Dorsolateral prefrontal cortex (tissue), 122 donors: ENCODE measurements at places on chromosomes 4 and X.

GRCh38 chr4:72970756-72971155 lies 98.8 kb downstream of the COX18 start:
- no peak for DNase-seq

DNA sequence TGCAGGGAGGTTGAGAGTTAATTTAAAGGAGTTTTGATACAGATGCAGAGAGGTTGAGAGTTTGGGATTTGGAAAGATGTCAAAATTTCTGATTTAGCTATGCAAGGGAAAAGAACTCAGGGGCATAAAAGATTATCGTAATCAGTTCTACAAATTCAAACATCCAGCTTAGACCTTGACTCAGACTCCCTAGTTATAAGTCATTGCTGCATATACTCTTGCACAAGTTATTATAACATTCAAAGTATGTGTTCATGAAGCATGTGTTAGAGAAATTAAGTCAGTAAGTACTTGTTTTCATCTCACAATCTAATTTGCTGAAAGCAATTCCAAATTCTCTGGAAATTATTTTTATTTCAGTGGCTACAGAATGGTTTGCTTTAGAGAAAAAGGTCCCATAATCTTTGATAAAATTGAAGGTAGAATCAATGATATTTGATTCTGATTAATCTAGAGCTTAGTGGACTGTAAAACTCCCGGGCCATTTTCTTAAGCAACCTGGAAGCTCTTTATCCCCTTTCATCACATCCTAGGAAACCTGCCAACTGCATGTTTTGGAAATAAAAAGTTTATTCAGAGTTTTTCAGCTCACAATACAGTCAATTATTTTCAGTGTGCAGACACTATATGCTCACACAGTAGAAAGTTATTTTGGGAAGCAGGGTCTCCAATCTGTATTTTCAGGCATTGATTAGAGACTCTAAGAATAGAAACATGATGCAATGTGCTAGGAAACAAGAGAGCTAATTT lies 132.9 kb upstream of the SPANXC start:
- no peak for DNase-seq

- DNase-seq: no peak
These were observed 63.5 kb upstream of the ARHGAP36 start for GRCh38 chrX:130994671-130995070.

DNA sequence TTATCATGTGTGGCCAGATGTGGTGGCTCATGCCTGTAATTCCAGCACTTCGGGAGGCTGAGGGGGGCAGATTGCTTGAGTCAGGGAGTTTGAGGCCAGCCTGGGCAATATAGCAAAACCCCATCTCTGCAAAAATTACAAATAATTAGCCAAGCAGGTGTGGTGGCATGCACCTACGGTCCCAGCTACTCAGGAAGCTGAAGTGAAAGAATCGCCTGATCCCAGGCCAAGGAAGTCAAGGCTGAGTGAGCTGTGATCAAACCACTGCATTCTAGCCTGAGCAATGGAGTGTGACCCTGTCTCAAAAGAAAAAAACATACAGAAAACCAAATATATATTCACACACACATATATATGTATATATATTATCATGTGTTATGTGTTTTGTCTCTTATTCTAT lies 15.0 kb downstream of the APELA start:
- DNase-seq: no peak

GRCh38 chr4:89860971-89861370 lies 24.0 kb upstream of the SNCA start:
- no peak for DNase-seq

DNA sequence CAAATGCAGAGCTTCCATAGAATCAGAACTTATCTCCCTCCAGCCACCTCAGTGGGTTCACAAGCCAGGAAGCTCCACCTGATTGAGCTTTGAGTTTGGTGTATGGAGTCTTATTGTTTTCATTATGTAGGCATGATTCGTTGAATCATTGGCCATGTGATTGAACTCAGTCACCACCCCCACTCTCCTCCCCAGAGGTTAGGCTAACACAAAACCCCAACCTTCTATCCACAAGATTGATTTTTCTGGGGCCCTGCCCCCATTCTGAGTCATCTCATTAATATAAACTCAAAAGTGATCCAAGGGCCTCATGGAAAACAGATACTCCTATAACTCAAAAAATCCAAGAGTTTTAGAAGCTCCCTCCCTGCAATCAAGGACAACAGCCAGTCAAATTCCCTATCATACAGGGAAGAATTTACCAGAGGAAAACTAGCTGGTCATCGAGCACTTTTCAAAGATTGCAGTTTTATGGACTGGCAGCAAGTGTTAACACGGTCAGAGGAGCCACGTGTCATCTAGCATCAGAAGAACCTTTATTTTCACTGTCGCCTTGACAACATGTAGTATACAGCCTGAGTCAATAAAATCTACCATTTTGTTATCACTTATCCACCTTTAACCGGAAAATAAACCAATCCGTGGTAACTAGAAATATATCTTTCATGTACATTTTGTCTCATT lies 35.9 kb upstream of the GUCY1B1 start:
- DNase-seq: no peak
